Muscle of arm (tissue), 14 donors: ENCODE measurements at places on chromosomes 2 and 18.
A peak's percentile ranks its signal among the peaks of the same experiment; 100 is the strongest.

DNA sequence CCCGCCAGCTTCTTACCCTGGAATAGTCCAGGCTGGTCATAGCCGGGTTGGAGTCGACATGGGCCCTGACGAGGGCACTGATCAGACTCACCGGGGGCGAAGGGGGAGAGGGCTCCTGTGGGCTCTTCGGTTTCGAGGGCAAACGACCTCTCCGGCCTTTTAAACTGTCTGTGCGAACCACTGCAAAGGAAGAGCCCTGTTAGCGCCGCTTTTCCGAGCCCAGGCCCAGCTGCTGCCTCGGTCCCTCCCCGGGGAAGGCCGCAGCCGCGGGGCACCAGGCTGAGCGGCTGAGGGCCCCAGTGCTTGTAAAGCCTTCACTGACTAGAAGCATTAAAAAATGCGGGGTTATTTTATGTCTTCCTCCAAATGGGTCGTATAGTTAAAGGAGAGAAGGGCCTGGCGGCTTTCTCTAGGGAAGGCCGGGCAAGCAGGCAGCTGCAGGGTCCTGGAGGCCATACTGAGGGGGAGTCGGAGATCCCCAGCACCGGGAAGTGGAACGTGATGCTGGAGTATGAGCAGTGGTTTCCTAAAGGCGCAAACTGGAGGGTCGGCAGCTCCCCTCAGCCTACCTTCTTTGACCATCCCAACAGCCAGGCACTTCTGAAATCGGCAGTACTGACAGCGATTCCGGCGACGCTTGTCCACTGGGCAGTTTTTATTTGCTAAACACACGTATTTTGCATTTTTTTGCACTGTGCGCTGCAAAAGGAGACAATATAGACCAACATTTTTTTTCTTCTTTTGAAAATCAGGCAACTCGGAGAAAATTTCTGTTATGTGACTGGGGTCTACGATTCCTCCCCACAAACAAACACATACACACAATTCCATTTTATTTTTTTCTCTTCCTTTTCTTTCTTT is 4.5 kb downstream of the NR4A2 start:
- DNase-seq: no peak

DNA sequence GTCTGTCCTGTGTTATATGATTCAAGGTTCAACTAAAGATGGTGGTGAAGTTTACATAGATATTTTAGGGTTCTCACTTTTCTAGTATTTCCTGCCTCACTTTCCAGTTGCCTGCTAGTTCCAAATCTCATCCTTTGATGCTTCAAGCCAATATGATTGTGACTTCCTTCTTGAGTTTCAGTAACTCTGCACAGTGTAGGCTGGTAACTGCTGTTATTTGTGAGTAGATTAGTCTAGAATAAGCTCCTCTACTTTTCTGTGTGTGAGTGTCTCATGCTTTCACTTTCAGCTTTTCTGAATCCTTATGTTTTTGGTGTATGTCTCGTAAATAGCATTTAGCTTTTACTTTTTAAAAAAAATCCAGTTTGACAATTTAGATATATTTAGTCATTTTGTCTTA is 42.6 kb downstream of the GALNT1 start:
- no peak for DNase-seq

- no peak for DNase-seq
Measured at GRCh38 chr2:104766683-104767082, 87.2 kb upstream of the POU3F3 start.

DNA sequence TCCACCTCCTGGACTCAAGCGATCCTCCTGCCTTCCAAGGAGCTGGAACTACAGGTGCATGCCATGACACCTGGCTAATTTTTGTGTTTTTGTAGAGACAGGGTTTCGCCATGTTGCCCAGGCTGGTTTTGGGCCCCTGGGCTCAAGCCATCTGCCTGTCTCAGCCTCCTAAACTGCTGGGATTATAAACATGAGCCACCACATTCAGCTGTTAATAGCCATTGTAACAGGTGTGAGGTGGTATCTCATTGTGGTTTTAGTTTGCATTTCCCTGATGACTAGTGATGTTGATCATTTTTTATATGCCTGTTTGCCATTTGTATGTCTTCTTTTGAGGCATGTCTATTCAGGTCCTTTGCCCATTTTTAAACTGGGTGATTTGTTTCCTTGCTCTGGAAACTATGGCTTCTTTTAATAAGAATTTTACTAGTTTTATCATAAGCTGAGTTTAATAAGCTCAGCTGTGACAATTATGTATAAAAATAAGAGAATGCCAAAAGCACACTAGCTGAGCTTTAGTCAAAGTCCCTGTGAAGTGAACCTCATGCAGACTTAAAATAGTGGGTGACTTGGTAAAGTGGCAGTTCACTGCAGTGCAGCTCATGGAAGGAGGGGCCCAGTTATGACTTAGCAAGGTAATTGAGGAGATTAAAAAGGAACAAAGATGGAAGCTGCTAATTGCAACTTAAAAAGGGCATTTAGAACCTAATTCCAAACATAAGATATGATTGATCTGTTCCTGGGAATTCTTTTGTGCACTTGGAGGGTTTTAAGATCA is 465.1 kb downstream of the TGIF1 start:
- DNase-seq: no peak

GRCh38 chr18:56481751-56482150 is 156.6 kb downstream of the TXNL1 start:
- DNase-seq: peak; percentile 43

DNA sequence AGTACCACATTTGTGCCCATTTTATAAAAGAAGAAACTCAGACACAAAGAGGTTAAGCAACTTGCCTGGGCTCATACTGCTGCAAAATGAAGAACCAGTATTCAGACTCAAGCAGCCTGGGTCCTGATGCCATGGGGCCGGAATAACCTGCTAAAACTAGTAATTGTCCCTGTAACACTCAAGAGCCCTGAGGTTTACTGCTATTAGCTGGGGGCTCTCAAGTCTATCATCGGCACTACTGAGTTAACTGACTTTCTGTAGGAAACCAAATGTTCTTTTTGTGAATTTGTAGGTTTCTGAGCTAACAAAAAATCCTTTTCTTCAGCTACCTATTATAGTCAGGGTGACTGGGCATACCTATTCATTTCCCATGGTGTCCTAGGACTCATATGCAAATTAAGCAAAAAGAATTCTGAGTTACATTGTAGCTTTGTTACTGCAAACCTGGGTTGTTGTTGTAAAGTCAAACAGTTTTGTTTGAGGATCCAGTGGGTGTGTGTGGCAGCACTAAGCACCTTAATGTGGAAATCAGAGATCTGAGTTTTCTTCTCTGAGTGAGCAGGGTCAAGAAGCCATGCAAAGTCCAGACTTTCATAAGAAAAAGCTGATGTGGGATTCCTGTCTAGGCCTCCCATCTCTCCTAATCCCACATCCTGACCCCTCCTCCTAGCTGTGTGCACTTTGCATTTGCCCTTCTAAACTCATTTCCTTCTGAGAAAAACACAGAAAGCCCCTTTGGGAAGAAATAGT is 72.4 kb upstream of the TNP1 start:
- no peak for DNase-seq

- no peak for DNase-seq
Measured at GRCh38 chr2:199216253-199216652, 241.5 kb downstream of the SATB2 start.

DNA sequence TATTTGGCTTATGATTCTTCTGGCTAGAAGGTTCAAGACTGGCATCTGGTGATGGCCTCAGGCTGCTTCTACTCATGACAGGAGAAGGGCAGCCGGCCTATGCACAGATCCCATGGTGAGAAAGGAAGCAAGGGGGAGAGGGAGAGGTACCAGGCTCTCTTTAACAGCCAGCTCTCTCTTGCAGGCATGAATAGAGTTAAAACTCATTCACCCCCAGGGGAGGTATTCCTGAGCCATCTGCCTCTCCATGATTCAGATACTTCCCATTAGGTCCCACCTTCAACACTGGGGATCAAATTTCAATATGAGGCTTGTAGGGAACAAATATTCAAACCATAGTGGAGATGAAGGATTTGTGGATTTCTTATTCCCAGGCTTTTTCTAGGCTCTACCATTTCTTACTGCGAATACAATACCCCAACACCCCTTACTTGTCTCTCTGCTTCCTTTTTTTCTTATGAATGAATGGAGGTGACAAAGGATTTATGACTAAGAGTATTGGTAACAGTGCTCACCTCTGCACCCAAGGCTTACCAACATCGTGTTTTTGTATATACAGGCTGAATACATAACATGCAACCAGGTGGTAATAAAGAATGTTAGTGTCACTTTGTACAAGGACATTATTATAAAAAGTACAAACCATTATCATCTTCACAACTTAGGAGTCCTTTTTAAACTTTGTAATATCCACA is 454.6 kb upstream of the TRIB2 start:
- no peak for DNase-seq

- no peak for DNase-seq
Measured at GRCh38 chr2:10007921-10008808, 35.2 kb upstream of the KLF11 start.

DNA sequence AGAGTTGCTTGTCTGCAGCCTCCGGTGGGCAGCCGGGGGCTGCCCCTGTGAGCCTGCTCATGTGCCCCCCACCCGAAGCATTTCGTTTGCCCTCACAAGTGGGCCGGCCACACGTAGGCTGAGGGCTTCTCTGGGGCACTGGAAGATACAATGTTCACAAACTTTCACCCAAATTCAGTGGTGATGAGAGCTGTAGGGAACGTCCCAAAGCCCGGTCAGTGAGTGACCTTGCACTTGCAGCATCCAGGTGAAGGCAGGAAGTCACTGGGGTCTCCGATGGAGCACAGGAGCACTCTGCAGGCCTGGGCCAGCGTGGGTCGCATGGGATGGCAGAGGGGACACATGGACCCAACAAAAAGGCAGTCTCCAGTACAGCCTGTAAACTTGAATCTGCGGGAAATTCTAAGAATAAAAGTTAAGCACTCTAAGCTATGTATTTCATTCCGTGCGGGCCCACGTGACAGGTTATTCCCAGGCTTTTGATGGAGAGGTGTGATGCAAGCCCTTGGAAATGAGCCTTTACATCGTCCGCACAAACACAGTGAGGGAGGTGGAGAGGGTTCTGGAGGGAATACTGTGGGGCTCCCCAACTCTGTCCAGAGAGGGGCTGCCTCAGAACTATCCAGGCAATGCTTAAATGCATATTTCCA is 42.5 kb downstream of the CNGA3 start:
- no peak for DNase-seq

DNA sequence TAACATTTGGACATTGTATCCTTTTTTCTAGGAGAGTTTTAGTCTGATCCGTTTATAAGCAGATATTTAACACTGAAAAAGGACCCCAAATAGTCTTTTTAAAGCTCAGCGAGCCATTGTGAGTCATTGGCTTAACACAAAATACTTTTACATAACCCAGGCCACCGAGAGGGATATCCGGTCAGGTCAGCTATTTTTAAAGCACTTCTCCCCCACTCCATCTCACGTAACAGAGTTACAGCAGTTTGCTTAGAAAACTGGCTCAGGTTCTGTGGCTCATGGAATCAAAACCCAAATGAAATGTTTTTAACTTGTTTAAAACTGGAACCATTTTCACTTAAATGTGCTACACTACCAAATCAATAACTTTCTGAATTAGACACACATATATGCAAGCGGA is 23.9 kb downstream of the COL4A3 start:
- DNase-seq: no peak

DNA sequence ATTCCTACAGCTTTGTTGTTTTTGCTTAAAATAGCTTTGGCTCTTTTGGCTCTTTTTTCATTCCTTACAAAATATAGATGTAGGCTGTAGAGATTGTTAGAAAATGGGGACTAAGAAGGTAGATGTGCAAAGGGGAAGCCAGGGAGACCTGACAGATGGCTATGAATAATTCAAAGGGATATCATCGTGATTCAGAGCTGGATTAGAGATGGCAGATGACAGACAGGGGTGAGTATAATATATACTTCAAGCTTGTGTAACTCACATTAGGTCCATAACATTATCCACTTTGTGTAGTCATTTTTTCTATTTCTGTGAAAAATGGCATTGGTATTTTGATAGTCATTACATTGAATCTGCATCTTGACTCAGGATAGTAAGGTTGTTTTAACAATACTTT is 422.9 kb upstream of the ST6GAL2 start:
- DNase-seq: no peak

DNA sequence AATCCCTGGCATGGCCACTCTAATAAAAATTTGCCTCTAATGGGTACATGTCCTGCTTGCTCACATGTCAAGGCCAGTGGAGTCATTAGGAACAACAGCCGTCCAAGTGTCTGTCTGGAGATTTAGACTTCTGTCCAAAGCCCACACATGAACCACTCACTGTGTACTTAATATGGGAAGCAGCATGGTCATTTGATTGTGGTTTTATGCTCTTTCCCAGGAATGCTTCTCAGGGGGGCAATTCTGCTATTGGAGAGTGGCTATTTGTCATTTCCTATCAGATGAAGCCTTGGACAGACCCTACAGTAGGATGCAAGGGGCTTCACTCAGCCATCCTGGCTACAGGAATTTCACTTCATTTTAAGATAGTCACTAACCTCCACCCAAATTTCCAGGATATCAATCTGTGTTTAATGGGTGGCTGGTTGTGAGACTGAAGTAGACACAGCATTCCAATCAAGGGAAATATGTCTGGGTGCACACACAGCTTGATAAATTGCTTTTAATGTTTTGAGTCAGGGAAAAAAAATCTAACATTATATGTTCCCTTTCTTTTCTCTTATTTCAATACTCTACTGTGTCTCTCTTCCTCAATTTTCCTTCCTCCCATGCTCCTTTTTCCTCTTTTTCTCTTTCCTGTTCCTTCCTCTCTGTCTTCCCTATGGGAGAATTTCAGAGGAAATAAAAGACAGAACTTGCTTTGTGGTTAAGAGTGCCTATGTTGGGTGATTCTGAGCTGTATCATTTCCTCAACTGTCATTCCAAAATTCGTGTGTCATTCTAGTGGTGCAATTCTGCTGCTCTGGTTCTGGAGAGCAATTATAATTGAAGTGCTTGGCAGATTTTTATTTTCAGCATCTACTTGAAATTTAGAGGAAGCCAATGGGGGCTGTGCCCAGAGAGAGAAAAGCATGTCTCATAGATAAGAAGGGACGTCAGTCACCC is 320.1 kb downstream of the OSR1 start:
- DNase-seq: no peak

DNA sequence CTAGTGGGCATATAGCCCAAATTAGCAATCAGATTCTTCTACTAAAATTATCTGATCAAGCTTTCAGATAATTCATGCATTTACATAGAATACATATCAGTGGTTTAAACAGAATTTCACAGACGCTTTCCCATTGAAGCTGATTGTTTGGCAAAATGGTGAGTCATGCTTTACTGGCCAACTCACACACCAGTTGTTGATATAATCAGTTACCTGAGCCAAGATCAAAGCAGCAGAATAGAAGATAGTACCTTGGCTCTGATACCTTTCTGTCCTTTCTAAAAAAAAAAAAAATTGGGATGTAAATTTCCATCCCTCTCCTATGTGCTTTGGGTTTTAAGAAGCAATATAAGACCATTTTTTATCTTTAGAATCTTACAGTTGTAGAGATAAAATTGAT is 178.0 kb downstream of the MCFD2 start:
- DNase-seq: no peak

DNA sequence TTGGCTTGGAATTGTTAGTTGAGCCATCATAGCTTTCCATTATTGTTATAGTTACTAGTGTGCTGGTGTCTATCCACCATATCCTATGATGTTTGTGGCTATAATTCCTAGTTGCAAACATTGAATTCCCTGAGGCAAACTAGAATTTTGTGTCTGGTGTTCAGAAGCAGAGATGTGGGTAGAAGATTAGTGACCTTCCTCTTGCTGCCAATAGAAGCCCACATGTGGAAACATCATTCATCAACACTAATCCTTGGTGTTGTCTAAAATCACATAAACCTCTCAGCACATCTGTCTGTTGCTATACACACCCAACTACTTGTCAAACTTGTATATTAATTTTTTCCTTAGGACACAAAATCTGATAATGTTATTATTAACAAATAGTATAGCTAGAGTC is 374.1 kb downstream of the TGIF1 start:
- DNase-seq: no peak
